ENCODE measurements at places on chromosomes 4 and X.
A peak's percentile ranks its signal among the peaks of the same experiment; 100 is the strongest.

- DNase-seq, result no peak
Measured at GRCh38 chr4:65023883-65024670, 614.8 kb upstream of the TECRL start.

- DNase-seq, result no peak
Measured at GRCh38 chrX:149819371-149819770, 37.6 kb downstream of the MAGEA9 start.

DNA sequence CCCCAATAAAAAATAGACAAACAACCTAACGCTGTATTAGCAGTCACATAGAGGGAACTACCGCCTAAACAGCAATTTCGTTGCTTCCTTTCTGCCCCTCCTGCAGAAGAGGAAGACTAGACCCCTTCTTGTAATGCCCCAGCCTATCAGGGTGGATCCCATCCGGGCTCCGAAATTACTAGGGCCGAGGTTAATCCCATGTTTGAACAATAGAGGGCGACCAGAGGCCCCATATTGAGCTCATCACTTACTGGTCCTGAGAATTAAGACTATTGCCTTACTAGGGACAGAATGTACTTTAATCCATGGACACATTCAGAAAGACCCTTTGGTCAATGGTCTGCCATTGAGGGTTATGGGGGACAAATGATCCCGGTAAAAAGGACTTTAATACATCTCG is 11.8 kb upstream of the ZNF630 start:
- DNase-seq, result peak; percentile 51

DNA sequence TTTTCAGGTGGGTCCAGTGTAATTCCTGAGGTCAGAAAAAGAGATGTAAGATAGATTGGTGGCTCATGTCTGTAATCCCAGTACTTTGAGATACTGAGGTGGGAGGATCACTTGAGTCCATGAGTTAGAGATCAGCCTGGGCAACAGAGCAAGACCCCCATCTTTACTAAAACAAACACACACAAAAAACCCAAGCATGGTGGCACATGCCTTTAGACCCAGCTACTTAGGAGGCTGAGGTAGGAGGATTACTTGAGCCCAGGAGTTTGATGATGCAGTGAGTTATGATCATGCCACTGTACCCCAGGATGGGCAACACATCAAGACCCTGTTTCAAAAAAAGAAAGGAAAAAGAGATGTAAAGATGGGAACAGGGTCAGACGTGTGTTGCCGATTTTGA is 857.4 kb upstream of the NDST4 start:
- DNase-seq, result no peak
